ENCODE measurements at places on chromosomes 7 and 10. TPM values are rescaled to one million over a fixed set of nuclear protein-coding genes. Genes with fewer than 3 reads are reported as not detected.

The TIMM23B gene
- total RNA-seq = 17.3 TPM

The NPSR1 gene
- not detected for total RNA-seq

DNA sequence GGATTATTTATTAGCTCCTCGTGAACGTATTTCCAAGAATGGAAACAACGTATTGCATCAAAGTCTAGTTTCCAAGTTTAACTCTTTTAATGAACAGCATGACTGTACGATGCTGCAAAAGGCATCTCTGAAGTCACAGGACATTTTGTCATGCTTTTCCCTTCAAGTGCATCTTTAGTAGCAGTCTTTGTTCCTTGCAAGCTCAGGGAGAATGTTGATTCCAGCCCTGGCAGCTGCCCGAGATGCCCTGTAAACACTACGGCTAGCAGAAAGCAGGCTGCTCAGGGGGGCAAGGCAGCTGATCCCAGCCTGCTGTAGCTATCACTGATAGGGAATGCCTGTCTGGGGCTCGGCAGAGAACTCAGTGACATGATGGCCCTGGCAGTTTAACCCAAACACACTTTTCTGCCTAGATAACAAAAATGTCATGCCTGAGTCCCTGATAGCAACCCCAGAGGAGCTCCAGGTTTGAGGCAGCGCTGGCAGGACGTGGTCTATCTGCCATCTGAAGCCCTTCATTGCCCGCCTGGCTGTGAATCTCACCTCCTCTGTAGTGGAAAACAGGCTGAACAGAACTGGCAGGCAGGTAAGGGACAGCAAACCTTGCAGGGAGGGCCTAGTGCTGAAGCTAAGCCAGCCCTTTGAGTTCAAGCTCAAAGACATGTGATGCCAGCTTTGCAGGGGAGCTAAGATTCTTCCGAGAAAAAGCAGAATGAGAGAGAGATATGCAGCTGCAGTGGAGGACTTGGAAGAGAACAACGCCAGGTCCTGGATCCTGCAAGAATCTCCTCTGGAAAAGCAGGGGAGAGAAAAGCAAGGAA lies 264.6 kb downstream of the SNX10 start:
- no peak for DNase-seq

DNA sequence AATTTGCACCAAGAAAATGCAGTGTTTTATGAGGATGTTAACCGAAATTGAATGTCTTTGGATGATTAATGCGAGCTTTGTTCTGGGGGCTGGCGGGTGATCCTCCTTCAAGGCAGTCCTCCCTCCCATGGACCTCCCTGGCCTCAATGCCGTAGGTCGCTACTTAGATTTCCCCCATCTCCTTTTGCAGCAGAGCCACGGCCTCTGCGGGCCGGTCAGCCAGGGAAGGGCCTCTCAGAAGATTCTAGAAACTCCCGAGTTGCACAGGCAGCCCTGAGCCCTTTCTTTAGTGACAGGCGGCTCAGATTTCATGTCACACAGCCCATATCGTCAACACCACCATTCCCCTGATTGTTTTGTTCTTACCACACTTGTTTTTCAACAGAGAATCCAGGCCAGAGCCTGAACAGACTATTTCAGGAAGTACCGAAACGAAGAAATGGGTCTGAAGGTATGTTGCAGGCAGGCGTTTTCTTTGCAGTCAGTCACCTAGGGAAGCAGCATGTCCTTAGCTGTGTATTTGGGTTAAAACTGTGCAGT lies 88.2 kb upstream of the SH2B2 start:
- DNase-seq = no peak

DNA sequence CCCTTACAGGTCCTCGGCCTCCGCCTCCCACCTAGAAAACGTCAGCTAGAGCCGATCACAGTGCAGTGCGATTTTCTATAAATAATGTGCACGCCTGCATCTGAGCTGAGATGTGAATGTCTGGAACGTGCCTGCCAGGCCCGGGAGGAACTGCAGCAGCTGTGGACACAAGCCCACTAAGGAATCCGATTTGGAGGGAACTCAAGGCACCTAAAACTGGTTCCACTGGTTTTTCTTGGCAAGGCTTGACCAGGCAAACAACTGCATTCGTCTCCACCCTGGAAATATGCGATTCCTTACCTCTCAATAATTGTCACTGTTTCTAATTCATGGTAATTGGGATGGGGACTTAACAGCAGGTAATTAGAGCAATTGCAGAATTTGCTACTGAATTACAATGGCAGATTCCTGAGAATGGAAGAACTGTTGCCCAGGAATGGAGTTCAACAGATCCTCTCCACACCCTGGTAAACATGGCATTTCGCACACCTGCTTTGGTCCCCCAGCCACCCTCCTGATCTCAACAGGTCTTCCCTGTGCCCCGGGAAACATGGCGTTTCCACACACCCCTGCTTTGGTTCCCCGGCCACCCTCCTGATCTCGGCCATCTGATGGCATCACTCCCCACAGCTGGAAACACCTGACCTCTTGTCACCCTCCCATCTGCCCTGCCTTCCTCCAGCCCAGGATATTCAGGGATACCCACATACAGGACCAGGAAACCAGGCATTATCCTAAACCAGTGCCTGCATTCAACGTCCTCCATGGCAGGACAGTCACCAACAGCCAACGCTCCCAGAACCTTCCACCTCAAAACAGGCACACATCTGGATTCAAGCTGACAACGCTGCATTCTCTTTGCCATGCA lies 76.0 kb downstream of the DIP2C start:
- peak; percentile 63 for DNase-seq

All from posterior vena cava (tissue), 2 donors.